ENCODE measurements at places on chromosomes 12 and 14. TPM values are rescaled to one million over a fixed set of nuclear protein-coding genes. Genes with fewer than 3 reads are reported as not detected.

The SERPINA10 gene
- not detected for total RNA-seq

- DNase-seq: no peak
Observed at GRCh38 chr12:106245767-106246166, 2.1 kb downstream of the CKAP4 start.

GRCh38 chr14:28875934-28876571 lies 109.5 kb downstream of the FOXG1 start:
- no peak for DNase-seq

- DNase-seq: no peak
Observed at GRCh38 chr14:75609606-75610475, 31.4 kb downstream of the FLVCR2 start.

DNA sequence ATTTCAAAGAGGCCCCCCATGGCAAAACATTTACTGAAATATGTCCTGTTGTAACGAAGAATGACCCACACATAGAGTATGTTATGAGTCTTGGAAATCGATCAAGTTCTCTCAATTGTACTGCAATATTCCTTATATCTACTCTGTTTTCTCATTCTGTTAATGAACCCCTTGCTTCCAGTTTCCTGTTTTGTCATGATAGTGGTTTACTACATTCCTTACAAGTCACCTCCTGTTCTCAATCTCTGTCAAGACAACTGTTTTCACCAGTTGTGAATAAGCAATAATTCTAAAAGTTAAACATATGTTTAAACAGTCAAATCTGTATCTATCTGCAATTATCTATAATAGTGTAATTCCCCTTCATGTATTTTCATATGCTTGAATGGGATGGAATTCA lies 16.4 kb upstream of the ARID2 start:
- DNase-seq: no peak

DNA sequence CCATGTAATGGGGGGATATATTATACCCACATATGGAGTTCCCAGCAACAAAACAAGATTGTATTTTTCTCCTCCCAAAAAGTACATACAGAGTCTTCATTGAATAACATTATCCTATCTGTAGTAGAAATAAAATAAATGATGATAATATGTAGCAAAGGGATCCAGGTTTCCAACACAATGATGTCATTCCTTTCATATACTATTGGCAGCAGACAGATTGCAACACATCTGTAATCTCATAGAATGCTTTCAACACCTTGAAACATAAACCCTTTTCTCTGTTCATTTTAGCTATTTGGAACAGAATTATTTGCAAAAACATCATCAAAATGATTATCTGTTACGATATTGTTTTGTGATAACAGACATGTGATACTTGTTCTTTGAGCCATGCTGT lies 317.6 kb downstream of the DPF3 start:
- no peak for DNase-seq

GRCh38 chr12:1583421-1584078 lies 10.8 kb downstream of the FBXL14 start:
- peak; percentile 70 for DNase-seq

DNA sequence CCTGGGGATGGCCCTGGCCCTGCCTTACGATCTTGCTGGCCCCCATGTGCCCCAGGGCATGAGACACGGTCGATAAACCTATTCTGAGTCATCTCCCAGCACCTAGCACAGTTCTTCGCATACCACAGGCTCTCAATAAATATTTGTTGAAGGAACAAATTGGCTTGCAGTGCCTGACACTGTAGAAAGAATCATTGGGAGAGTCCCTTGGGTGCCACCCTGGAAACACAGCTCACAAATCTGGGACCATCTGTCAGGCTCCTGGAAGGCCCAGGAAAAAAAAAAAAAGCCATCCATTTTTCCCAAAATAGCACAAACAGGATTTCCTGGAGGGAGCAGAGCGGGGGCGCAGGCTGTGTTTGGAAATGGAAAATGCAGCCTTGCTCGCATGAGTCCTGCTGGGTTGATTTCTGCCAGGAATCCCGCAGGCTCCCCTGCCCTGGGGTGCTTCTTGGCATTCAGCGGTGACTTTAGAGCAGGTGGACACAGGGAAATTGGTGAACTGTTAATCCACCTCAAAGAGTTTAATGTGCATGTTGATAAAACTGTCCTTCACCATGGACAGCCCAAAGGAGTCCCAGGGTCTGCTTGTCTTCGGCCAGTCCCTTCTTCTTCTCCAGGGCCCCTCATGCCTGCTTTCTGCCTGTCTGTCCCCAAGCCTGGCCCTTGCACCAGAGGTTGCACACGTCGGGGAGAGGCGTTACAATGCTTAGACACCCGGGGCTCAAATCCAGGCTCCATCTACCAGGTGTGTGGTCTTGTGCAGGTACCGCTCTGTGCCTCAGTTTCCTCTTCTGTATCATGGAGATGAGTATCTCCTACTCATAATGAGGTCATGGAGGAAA lies 106.1 kb upstream of the RFLNA start:
- peak; percentile 78 for DNase-seq

DNA sequence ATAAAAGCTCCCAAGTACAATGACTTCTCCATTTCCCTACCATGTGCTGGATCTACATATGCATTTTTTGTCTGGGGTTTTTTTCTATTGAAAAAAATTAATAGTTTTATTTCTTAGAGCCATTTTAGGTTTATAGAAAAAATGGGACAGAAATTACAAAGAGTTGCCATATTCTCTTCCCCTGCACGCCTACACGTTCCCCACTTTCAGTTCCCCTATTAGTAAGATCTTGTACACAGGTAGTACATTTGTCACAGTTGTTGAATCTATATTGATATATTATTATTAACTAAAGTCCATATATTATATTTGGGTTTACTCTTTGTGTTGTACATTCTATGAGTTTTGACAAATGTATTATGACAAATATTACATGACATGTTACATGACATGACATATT lies 35.7 kb downstream of the SIX6 start:
- no peak for DNase-seq

The VDR gene
- not detected for total RNA-seq

- DNase-seq: no peak
Observed at GRCh38 chr12:132146772-132147422, 2.6 kb downstream of the NOC4L start.

DNA sequence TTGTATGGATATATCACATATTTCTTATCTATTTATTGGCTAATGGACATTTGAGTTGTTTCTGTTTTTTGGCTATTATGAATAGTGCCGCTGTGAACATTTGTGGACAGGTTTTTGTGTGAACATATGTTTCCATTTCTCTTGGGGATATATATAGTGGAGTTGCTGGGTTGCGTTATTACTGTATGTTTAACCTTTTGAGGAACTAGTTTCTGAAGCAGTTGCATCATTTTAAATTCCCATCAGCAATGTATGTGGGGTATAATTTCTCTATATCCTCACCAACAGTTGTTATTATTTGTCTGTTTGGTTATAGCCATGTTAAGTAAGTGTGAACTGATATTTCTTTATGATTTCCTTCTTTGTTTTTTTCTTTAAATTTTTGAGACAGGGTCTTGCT lies 10.7 kb downstream of the TCTN2 start:
- no peak for DNase-seq

GRCh38 chr12:47832263-47832933 lies 12.7 kb upstream of the HDAC7 start:
- DNase-seq: no peak

- no peak for DNase-seq
Observed at GRCh38 chr12:14443531-14443930, 78.0 kb downstream of the ATF7IP start.

DNA sequence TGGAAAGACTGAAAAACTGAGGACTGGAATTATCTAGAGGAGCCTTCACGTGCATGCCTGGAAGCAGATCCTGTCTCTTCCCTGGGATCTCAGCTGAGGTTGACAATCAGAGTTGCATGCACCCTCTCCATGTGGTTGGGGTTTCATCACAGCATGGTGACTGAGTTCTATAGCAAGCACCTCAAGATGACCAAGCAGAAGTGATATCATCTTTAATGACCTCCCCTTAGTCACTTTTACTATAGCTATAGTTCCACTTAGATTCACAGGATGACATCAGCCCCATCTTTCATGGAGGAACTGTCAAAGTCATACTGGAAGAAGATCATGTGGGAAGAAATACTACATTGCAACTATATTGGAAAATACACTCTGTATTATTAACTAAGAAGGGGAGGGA lies 105.8 kb upstream of the ATXN7L3B start:
- no peak for DNase-seq

The ITGA5 gene
- 1.8 TPM for total RNA-seq

The RD3L gene
- not detected for total RNA-seq

- no peak for DNase-seq
Observed at GRCh38 chr12:68861890-68862289, 53.9 kb downstream of the MDM2 start.

The IL26 gene
- not detected for total RNA-seq

- DNase-seq: no peak
Observed at GRCh38 chr12:43501703-43502102, 50.3 kb downstream of the ADAMTS20 start.

GRCh38 chr12:52311285-52311648 lies 9.9 kb downstream of the KRT83 start:
- no peak for DNase-seq

DNA sequence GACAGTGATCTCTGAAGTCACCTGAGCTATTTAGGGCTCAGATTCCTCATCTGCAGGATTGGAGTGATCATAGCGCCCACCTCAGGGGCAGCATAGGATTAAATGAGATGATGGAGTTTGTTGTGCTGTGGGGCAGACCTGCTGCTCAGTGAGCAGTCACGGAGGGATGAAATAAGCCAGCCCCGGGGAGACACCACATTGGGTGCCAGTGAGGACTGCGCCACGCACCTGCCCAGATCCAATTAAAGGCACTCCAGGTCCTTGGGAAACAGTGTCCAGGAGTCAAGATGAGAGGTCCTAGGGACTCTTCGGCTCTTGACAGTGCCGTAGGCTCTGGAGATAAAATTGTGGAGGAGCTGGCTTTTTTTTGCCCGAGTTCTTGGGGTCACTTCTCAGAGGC lies 166.2 kb downstream of the ADGRD1 start:
- no peak for DNase-seq

DNA sequence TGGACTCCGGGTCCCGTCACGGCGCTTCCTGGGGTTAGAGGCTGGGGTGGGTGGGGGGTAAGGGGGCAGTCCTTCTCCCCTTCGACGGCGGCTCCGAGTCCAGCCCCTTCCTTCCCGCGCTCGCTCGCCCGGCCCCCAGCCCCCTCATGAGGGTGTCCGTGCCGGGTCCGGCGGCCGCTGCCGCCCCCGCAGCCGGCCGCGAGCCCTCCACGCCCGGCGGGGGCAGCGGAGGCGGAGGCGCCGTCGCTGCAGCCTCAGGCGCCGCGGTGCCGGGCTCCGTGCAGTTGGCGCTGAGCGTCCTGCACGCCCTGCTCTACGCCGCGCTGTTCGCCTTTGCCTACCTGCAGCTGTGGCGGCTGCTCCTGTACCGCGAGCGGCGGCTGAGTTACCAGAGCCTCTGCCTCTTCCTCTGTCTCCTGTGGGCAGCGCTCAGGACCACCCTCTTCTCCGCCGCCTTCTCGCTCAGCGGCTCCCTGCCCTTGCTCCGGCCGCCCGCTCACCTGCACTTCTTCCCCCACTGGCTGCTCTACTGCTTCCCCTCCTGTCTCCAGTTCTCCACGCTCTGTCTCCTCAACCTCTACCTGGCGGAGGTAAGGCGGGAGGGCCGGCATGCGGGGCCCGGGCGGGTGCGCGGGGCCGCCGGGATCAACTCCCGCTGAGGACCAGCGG lies 500 bp downstream of the GPR137C start:
- peak; percentile 60 for DNase-seq

The ESYT1 gene
- 144 TPM for total RNA-seq

DNA sequence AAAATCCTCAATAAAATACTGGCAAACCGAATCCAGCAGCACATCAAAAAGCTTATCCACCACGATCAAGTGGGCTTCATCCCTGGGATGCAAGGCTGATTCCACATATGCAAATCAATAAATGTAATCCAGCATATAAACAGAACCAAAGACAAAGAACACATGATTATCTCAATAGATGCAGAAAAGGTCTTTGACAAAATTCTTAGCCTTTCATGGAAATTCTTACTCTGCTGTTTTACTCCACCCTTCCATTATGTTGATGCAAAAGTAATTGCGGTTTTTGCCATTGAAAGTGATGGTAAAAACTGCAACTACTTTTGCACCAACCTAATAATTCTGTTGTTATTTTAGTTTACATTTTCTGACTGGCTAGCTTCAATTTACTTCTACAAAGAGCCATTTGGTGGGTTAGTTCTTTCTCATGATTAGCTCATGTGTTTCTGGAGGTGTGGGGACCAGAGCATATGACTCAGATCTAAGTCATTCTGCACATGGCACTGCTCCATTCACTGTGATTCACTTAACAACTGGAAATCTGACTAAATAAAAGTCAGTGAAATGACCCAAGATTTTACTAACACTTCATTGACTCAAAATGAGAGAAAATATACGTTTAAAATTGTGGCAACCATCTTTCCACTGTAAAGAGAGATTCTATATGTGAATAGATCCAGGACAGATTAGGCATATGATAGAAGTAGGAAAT lies 99.9 kb downstream of the TMTC3 start:
- no peak for DNase-seq

DNA sequence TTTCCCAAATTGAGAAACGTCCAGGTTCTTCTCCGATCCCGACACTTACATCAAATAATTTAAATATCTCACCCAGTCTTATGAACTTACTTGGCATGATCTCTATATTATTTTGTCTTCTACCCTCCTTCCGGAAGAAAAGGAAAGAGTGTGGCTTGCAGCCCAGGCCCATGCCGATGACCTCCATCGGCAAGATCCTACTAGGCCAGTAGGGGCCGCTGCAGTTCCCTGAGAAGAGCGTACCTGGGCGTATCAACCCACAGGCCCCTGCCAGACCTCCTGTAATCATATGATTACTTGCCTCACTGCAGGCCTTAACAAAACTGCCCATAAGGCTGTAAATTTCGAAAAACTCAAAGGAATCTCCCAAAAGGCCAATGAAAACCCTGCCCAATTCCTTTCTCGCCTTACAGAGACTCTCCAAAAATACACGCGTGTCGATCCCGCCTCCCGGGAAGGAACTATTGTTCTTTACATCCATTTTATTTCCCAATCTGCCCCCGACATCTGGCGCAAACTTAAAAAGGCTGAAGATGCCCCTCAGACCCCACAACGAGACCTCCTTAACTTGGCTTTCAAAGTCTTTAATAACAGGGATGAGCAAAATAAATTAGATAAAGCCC lies 69.6 kb downstream of the MOK start:
- DNase-seq: peak; percentile 85

The MAP1LC3B2 gene
- 4.4 TPM for total RNA-seq

The LGR5 gene
- total RNA-seq: 3.1 TPM

- DNase-seq: no peak
Observed at GRCh38 chr12:71445071-71445470, 5.5 kb downstream of the LGR5 start.

The SIX4 gene
- 22.1 TPM for total RNA-seq

DNA sequence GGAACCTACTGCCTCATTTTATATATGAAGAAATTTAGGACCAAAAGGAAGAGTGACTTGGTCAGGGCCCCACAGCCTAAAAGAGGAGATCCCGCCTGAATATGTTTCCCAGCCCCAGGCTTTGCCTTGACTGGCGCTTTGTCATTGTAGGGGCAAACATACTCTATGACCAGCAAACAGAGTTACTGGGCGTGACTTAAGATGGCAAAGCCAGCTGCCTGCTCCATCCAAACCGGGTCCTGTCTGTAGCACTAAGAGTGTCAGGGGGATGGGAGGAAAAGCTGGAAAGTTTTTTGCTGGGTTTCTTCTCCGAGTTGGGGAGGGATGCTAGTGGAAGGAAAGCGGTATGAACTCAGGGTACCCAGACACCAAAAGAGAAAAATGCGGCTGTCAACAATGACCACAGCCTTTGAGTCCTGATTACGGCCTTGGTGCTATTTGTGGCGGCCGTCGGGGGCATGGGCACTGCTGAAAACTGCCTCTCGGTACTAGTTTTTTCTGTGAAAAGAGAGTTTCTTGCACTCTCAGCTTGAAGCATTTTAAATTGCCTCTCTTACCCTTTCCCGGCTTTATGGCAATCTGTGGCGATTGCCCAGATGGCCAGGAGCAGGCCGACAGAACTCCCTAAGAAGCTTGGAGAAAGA lies 82.7 kb downstream of the PRIMA1 start:
- DNase-seq: no peak
